ENCODE measurements at places on chromosomes 5 and 9. TPM values are rescaled to one million over a fixed set of nuclear protein-coding genes. Genes with fewer than 3 reads are reported as not detected.

The RFX3 gene
- 0.98 TPM for total RNA-seq

GRCh38 chr9:18463991-18464390 lies 10.0 kb upstream of the ADAMTSL1 start:
- no peak for DNase-seq

The ZNF618 gene
- 5.8 TPM for total RNA-seq

The C9orf153 gene
- total RNA-seq: 0.45 TPM

DNA sequence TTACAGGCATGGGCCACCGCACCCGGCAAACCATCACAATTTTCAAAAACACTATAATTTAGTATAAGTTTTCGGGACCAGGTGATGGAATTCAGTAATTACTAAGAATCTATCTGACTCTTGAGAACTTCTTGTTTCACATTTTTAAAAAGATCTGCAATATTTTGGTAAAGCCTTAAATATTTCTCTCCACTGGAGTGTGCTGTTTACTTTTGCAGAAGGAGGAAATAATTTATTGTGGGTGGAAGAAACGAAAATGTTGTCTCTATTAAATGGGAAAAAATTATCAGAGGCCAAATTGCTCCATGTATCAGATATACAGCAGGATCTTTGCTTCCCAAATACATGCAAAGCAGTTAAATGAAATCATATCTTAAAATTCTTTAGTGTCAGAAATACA lies 566.8 kb upstream of the CYLC2 start:
- DNase-seq: no peak

The PAEP gene
- total RNA-seq: not detected

DNA sequence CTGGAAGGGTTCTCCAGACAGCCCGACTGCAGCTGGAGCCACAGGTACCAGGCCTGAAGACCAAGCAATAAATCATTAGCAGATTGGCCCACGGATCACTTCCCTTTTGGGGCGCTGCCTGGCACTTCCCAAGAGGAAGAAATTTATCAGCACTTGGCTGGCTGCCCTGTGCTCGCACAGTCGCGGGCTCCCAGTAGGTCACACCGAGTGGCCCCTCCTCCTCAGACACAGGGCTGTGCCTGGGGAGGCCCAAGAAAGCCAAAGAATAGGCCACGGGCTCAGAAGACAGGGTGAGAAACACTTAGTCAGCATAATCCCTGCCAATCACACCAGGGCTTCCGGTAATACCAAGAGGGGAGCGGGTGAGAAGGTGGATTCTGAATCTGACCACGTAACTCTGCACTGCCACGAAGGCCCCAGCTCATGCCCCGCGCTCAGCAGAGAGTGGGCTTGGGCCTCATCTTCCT lies 115.7 kb upstream of the MSX2 start:
- no peak for DNase-seq

The RCL1 gene
- 10.2 TPM for total RNA-seq

DNA sequence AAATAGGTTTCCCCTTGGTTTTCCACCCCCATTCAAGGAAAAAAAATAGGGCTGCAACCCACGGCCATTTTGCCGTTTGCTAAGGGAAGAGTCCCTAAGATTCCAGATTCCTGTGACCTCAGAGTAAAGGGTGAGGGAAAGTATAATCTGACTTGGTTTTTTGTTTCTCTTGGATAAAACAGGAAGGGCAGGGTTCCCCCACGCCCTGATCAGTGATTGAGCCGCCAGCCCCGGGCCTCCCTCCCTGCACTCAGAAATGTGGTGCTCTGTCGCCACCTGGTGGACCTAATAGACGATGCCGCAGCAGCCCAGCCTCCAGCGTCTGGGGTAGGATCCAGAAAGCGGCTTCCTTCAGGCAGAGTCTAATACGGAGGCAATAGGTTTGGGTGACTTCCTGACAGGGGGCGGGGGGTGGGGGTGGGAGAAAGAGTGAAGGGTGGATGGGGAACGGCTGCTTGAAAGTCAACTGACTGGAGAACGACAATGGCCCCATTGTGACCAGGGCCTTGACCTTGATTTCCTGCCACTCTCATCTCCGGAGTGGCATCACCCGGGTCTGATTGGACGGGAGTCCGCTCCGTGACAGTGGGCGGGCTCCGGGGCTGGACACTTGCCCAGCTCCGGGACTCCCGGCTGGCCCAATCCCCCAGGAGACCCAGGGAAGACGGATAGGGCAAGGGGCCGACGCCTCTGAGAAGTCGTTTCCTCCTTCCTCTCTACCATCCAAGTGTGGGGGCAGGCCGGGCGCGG lies 17.8 kb upstream of the CYSTM1 start:
- peak; percentile 84 for DNase-seq

Data from fibroblast of the aortic adventitia (primary cell).